Activated T-helper 1 cell treated with anti-CD3 and anti-CD28 coated beads, Interleukin-2, amount 50 U/mL, for 16 hours (primary cell): ENCODE measurements at places on chromosomes 12 and 14.

- no peak for DNase-seq
These were observed 790 bp downstream of the NEDD1 start for GRCh38 chr12:96907671-96908422.

DNA sequence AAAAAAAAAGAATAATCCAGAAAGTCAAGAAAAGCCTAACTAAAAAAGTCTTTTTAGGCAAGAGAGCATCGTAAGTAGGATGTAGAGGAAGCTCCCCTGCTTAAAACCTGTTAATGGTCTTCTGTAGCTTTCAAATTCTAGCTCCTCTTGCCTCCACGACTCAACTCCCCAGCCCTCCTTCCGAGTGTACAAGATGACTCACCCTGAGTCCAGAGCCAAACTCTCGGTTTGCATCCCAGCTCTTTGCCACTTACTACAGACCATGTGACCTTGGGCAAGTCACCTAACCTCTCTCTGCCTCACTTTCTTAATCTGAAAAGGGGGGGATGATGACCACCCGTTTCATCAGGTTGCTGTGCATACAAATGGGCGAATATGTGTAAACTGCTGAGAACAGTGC is 460.4 kb downstream of the DPF3 start:
- no peak for DNase-seq

GRCh38 chr12:105931762-105932570 is 206.8 kb downstream of the NUAK1 start:
- no peak for DNase-seq

GRCh38 chr14:60735416-60735815 is 855 bp downstream of the MNAT1 start:
- DNase-seq: no peak

GRCh38 chr12:162467-163307 is 51.3 kb downstream of the SLC6A12 start:
- DNase-seq: no peak

DNA sequence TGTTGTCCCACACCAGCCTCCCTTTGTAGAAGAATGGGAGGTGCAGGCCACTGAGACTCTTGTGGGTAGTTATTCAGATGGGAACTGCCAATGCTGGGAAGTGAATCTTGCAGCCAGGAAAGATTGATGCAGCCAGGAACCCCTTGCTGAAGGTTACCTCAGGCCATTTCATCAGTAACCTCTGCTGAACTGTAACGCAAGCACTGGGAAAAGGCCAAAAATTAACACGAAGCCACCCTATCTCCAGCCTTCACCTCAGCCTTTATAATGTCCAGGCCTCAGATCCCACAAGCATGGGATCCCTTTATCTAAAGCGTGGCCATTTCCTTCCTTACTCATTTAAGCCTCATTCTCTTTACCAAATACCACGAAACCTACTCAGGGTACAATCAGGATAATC is 211.1 kb downstream of the SPTSSA start:
- DNase-seq: no peak

DNA sequence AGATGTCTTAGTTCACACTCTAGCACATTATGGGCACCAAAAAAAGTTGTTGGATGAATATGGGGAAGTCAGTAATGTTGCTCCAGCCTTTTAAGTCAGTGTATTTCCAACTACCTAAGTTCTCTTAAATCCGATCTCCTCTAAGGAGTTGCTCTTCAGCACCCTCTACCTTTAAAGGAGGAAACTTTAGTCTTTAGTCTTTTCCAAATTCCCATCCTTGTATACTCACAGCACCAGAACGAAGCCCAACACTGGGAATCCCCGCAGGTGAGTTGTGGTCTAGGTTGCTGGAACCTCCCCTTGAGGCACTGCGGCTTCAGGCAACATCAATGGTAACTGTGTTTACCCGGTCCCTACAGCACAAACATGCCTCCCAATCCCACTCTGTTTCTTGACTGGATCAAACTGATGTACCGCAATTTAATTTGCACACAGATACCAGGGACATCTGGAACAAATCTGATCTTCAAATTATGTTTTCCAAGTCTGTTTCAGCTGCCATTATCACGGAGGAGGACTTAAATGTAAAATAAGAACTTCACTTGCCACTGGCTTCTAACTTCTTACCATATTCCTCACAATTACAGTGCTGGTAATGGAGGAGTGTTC is 179.0 kb downstream of the FOXN3 start:
- no peak for DNase-seq

DNA sequence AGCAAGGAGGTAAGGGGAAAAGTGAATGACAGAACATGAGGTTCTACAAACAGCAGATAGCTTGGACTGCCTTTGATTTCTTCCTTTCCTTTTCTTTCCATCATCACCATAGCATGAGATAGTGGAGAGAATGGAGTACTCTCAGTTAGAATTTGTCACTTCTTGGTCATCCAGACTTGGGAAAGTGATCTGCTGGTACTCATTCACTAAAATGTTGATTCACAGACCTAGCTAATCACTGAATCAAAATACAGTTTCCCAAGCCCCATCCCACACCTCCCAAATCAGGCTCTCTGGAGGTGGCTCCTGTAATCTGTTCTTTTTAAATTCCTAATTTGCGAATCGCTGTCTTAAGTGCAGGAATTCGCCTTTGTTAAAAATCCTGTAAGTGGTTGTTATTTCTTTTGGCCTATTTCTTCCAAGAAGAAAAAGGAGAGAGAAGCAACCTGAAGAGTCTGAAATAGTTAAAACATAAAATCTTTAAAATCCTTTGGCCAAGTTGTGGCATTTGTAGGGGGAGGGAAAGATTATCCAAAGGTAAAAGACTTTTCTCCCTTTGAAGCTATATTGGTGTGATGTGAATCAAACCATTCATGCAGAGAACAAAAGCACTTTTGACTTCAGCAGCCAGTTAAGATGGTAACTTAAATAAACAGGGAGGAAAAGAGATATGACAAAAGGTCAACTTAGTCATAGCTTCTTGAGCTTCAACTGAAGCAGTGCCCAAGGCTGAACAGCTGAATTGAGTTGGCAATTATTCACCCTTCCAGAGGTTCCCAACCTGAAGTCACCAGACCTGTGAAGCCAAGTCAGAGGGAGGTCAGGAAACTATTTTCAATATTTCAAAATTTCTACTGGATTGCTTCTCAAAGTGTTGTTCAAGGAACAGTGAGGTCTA is 255.1 kb upstream of the KRR1 start:
- DNase-seq: no peak
